ENCODE measurements at places on chromosomes 4 and X.

GRCh38 chr4:188433741-188434315, 294.6 kb downstream of the TRIML1 start:
- no peak for DNase-seq

GRCh38 chrX:149531599-149531998, 9.2 kb upstream of the EOLA1 start:
- no peak for DNase-seq

DNA sequence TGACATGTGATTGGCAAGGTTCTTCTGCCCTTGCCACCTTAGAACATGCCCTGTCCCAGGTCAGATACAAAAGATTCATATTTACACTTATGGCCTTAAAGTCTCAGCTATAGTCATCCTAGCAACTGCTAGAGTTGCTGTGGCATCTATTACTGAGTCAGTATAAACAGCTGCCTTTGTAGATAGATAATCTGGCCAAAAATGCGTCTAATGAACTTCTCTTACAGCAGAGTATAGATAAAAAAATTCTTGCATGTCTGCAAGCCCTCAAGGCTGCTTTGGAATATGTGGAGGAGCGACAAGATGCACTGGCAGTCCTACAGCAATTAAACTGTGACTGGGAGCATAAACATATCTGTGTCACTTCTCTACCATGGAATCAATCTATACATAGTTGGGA, 1209.7 kb upstream of the PABPC4L start:
- DNase-seq: no peak

DNA sequence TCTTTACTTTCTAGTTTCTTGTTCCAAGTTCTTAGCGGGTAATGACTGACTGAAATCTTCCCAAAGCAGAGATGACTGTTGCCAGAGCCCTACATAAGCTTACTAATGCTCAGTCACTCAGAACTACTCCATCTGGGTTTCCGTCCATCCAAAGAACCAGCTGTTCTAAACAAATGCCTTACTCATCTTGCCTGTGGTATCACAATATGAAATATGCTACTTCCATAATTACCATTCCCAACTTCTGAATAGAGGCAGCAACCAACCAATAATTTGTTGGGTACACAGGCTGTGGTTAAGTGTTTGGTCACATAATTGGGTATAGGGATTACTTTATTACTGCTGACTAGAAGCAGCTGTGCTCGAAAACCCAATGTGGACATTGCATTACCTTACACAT, 930.2 kb upstream of the DIAPH2 start:
- DNase-seq: no peak

DNA sequence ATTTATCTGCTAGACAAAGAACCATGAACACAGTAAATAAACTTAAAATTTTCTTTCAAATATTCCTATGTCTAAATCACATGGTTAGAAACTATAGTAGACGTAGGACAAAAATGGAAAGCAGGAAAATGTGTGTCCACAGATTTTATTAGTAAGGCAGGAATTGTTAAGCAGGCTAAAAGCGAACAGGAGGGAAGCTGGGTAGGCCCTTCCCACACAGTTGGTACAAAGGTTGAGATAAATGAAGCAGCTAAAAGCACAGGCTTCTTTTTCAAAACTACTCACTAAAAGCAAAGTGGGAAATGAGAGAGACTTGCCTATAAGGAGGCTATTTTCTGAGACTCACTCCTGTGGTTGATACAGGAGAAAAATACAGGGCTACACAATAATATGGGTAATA, 108.1 kb upstream of the PABPC4L start:
- no peak for DNase-seq

DNA sequence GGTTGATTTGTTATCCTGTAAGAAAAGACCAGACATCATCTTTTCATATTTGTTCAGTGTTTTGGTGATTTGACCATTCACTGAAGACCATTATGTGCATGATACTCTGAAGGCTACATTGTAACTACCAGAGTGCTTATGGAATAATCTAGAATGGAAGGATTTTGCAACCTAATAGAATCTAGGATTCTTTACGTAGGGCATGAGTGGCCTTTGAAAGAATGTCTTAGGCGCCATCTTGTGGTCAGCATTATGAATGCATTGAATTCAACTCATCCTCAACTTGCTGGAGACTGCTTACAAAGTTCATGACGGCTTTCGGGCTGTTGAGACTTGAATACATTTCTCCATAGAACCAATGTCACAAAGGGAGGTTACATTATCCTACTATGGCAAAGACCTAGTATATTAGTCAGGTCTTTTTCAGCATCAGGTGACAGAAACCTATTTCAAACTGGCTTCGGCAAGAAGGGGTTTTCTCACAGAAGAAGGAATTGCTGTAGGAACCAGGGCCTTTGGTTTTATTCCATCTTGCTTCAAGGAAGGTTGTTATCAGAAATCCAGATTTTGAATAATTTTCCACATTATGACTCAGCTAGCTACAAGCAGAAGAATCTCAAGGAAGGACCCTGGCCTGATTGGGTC, 104.1 kb downstream of the GPAT3 start:
- DNase-seq: peak; percentile 87

- no peak for DNase-seq
Observed at GRCh38 chr4:157977086-157977485, 195.7 kb downstream of the GASK1B start.

DNA sequence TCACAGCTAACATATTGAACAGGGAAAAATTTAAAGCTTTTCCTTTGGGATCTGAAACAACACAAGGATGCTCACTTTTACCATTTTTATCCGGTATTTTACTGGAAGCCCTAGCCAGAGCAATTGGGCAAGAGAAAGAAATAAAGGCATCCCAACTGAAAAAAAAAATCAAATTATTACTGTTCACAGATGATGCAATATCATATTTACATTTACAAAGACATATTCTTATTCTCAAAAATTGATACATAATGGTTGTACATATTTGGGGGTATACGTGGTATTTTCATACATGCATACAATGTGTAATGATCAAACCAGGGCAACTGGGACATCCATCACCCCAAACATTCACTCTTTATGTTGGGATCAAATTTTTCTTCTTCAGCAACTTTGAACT, 337.0 kb upstream of the SLC7A11 start:
- DNase-seq: no peak

DNA sequence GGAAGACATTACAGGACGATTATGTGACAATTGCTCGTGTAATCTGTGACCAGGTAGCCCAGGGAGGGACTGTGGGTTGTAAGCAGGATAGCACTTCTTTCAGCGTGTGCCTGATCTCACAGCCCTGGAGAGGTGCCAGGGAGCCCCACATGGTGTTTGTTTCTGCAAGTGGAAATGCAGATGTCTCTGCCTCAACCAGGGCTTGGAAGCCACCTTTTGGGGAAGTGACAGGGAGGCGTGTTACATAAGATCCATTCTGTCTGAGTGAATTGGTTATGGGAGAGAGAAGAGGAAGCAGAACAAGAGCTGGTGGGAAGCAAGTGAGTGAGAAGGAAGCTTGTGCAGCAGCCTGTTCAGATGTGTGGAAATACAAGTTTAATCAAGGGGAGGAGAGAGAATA, 104.5 kb upstream of the GATB start:
- no peak for DNase-seq

DNA sequence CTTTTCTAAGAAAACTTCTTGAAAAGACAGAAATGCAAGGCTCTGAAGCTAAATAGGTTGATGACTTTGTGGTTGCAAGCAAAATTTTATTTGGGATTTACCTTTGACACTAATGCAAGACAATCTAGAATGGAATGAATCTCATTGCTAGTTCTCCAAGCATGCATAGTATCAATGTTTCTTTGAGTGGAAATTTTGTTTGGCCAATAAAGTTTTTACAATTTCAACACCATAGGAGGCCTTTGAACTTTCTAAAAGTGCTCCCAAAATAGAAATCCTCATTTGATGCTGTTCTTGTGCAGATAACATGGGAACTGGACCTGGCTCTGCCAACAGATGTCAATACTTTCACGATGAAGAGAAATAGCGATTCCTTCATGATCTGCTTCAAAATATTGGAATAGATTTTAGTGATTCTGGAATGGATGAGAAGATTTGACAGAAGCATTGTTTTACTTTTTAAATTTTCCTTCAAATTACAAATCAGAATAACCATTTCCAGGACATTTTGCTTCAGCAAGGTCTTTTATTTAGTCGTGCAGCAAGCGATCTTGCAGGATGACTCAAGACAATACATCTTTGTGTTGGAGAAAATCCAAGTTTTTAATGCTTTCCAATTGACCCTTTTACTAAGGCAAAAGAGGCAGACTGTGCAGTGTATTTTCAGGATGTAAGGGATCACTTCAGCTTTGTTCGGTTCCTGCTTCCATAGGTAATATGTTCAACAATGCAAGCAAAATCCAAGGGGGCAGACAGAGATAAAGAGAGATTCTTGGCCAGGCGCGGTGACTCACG, 51.7 kb upstream of the OTUD4 start:
- peak; percentile 40 for DNase-seq

DNA sequence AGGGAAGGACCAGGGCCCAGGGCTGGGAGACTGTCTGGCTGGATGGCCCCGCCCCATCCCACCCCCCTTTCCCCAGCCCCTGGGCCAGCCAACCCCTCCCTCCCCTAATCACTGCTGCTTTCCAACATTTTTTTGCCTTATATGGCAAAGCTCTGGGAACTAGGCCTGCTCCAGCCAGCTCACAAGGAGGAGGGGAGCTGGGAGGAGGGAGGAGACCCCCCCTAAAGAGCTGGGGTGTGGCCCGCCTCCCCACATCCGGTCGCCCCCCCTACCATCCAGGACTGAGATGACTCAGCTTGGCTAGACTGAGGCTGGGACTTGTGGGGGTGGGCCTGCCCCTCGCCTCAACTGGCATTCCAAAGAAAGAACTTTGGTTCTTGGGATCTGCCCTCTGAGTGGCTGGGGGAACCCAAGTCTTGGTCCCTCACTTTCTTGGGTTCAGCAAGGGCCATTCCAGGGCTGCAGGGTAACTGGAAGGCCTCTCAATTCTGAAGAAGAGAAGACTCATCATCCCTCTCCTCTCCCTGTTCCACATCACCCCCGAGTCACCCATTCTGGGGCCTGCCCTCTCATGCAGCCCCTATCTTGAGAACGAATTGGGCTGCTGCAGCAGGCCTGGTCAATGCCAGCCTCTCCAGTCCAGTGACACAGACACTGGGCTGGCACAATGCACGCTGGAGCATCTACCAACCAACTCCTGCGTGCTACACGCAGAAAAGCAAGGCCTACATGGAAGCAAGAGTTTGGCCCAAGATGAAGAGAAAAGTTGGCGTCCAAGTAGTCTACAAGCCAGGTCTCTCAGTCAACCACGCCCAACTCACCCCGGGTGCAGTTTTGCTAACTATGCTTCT, 4.8 kb downstream of the FLNA start:
- peak; percentile 94 for DNase-seq

DNA sequence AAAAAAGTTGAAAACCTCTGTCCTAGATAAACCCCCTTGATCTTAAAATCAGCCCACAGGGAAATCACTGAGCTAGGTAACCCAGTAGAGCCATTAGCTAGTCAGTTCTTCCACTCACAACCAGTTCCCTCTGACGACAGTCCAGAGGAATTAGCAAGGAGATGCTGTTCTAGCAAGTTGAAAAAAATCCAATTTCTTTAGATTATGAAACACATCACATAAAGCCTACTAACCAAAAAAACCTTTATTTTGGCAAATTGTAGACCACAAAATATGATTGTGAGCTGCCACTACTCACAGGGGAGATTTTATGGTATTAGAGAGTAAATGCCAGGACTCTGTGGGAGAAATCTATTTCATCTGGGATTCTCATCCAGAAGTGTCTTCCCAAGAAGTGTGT, 22.6 kb downstream of the ADAMTS3 start:
- no peak for DNase-seq

DNA sequence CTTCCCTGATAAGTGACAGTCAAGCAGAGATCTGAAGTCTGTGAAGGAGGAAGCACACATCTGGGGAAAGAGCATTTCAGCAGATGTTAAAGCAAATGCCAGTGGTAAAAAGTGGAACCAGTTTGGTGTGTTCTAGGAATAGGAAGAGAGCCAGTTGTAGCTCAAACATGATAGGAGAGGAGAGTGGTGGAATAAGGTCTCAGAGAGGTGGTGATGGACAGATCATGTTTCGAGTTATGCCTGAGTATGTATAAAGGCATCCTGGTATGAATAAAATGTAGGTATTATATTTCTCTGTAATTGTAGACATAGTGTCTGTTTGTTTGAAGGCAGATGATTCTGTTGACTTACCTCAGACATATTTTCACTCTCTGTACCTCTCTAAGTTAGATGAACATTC, 89.1 kb downstream of the LARP7 start:
- DNase-seq: no peak

- DNase-seq: peak; percentile 35
Observed at GRCh38 chr4:122895336-122895995, 26.9 kb downstream of the NUDT6 start.

DNA sequence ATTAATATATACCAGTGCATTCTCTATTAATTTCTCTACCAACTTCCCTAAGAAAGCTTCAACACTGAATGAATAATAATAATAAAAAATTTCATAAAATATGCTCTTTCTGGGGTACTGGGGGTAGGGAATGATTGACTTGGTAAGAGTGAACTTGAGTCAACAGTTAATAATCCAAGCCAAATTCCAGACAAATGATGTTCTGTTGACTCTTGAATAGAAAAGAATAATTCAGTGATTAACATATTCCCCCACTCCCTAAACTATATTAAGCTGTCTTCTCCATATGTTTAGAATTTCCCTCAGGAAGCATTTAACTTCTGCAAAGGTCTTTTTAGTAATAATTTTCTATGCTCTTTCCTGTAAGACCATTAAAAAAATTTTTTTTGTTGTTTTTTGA, 12.3 kb downstream of the PGRMC2 start:
- DNase-seq: peak; percentile 28

- peak; percentile 29 for DNase-seq
Observed at GRCh38 chr4:159006202-159006601, 96.7 kb upstream of the RAPGEF2 start.

All from astrocyte of the hippocampus (primary cell).